Activated CD4-positive, alpha-beta T cell treated with anti-CD3 and anti-CD28 coated beads for 1 hour (primary cell): ENCODE measurements at places on chromosomes 4 and X.

- no peak for DNase-seq
Observed at GRCh38 chr4:79227860-79228259, 98.0 kb downstream of the NAA11 start.

DNA sequence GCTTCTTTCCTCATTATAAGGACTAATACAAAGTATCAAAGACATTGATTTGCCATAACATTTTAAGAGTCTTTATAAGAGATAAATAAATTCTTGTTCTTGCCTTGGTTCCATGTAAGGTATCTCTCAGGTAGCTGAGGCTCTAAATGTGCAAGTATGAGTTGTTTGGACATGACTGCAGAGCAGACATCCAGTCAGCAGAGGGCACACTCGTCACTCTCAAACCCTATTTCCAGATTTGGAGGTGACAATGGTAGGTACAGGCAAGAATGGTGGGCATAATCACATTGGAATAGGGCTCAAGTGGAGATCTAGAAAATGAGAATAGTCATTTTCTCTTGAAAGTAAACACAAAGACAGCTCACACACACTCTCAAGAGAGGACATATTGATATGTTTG is 133.3 kb upstream of the ZIC3 start:
- DNase-seq, result no peak

DNA sequence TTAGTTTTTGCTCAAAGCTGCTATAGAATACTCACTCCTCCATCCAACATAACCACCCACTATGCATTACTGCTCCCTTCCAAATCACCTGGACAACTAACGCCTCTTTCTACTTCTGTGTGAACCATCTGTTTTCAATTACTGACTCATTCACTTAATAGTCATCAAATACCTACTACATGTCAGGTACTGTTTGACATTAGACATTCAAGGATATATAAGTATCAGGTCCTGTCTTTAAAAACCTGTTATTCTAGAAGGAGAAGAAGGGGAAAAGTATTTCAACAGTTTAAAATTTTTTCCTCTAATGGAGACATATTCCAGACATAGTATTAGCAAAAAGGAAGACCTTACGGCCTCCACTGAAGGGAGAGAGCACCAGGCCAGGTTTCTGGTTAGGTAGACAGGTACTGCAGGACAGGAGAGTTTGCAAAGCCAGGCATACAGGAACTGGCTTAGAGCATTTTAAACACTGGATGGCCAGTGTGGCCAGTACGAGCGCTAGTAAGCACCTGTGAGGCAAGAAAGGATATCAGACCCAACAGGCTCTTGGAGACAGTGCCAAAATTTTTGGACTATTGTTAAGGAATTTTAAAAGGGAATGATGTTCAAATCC is 39.0 kb downstream of the SH3RF1 start:
- no peak for DNase-seq

DNA sequence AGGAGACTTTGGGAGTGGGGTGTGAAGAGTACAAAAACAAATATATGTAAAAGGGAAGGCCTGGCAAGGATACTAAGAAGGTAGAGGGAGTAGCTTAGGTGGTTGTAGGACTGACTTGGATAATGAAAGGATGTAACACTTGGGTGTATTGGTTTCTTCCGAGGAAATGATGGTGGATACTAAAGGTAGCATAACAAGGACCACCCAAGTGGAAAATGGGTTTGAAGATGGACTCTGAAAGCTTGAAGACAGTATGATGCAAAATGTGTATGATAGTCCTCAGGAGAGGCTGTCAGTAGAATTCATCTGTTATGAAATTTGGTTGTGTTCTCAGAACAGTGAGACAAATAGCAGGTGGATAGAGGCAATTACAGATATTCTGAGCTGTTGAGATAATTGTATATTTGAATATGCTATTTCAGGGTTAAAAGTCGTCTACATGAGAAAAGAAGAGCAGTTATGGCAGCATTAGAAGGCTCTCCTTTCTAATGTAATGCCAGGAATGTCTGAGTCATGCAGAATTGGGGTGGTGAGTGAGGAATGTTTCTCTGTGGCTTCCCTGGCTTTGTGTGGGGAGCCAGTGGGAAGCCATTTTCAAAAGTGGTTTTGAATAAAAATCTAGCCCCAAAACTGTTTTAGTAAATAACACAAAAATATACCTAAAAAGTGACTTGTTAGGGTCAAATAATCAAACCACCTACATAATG is 75.6 kb downstream of the FHIP1A start:
- DNase-seq, result no peak

DNA sequence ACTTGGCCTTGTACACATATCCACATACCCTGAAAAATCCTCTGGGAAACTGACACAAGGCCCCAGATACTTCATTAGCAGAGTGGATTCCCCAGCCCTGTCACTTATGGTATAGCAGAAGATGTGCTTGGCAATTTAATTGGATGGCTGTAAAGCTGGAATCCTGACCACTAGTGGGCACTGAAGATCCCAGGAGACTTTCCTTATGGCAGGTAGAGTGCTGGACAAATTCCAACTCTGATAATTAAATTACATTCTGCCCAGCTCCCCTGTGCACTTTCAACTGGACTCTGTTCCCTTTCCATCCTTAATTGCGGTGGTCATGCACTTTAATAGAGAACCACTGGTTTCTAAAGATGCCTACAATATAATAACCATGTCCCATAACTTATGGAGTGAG is 119.8 kb downstream of the DCK start:
- no peak for DNase-seq

- DNase-seq, result no peak
Observed at GRCh38 chr4:6248394-6248793, 21.3 kb upstream of the WFS1 start.

DNA sequence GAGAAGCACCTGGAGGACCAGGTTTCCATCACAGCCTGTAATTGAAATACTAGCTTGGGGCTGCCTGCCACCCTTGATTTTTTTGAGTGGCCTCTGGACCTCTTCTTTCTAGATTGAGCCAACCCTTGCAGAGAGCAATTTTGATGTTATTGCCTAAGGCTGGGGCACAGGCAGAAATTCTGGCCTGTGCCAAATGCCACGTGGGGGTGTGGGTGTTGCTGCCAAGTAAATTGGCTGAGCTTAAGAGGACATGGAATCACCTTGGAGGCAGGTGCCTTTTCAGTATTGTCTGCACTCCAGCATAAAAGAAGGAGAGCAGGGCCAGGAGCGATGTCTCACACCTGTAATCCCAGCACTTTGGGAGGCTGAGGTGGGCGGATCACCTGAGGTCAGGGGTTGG is 286.1 kb upstream of the PRPS2 start:
- no peak for DNase-seq

- DNase-seq, result no peak
Observed at GRCh38 chr4:53551958-53552357, 39.3 kb downstream of the LNX1 start.

DNA sequence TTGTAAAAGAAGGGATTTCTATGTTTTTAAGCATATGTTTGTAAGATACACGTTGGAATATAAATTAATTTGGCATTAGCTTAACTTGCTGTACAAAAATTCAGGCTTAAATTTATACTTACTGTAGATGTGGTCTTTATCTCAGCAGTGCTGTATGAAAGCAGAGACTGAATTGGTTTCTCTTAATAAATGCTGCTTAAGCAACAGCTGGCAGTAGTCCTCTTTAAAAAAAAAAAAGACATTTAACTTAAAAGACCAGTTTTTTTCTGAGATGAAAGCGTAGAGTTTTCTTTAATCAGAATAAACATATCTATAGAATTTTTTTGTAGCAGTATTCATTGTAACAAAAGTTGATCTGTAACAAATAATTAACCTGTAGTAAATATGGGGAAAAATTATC is 124.6 kb downstream of the RAP1GDS1 start:
- DNase-seq, result no peak

DNA sequence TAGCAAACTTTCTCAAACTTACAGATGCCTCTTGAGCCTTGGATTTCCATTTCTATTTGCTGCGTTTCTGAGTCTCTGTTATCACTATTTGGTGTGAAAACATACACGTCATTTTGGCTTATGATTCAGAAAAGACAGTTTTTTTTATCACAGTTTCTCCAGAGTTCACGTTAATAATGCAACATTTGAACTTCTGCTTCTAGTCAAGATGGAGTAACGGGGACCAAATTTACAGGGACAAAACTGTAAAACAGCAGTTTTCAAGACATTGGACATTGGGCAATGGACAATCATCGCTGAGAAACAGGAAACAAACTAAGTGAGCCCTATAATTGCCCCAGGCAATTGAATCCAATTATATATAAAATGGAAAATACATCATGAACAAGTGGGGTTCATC is 36.2 kb upstream of the TASL start:
- DNase-seq, result no peak
